GM12892 (cell line): ENCODE measurements at places on chromosomes 12 and 14.

DNA sequence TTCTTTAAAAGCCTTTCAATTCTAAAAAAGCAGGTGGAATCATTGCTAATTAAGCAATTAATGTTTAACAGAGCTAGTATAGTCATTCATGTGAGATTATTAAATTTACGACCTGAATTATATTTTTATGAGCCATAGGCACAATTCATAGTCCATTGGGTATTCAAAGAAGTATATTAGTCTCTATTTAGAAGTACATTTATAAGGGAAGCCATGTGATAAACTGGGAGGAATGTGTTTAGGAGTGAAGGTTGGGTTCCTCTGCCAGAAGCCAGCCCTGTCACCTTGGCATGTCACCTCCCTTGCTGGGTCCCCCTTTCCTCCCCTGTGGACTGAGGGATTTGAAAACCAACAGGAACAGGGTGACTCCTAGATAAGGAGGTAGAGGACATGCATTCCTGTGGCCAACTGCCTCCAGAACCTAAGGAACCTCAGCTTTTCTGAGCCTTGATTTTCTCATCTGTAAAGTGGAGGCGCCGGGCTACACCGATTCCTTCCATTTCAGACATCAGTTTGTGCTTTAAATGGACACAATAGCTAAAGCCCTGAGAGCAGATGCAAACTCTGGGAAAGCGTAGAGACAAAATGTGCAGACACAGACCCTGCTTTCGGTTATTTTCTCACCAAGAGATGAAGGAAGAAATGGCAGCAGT is 5.4 kb upstream of the KRT2 start:
- no peak for DNase-seq

GRCh38 chr12:116366824-116367223 is 89.3 kb upstream of the MED13L start:
- no peak for DNase-seq

- DNase-seq, result no peak
These were observed 41.2 kb upstream of the PLEKHD1 start for GRCh38 chr14:69443296-69443805.

GRCh38 chr14:90388437-90388836 is 8.4 kb upstream of the CALM1 start:
- DNase-seq, result no peak

DNA sequence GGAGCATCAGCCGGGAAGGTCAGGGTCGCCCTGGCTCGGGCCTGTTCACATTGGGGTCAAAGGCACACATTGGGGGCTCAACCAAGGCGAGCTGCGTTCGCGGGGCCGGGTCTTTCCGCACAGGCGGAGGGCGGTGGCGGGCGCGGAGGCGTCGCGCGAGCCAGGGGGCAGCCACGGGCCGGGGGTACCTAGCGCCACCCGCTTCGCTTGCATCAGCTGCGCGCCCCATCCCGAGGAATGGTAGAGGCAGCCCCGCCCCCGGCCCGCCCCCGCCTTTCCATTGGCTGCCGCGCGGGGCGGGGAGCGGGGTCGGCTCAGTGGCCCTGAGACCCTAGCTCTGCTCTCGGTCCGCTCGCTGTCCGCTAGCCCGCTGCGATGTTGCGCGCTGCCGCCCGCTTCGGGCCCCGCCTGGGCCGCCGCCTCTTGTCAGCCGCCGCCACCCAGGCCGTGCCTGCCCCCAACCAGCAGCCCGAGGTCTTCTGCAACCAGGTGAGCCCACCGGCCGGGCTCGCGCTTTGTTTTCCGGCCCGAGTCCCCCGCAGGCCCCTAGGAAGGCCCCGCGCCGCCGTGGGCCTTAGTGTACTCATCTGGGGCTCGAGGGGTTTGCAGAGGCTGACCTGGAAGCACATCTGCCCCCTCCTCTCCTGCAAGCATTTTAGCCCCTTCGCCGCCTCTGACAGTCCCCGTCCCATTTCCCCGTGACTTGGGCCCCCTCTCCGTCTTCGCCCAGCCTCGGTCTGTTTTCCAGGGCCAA is at the start of gene ALDH2:
Gene ALDH2 (plus strand): TSS at position 326 of the 754 bp plus-strand sequence. CDS start 50 bp downstream, at position 376.
- no peak for DNase-seq

- no peak for DNase-seq
These were observed 94.6 kb downstream of the DACT1 start for GRCh38 chr14:58732387-58732786.

- DNase-seq, result no peak
These were observed 334.1 kb upstream of the MIS18BP1 start for GRCh38 chr14:45587142-45587541.

DNA sequence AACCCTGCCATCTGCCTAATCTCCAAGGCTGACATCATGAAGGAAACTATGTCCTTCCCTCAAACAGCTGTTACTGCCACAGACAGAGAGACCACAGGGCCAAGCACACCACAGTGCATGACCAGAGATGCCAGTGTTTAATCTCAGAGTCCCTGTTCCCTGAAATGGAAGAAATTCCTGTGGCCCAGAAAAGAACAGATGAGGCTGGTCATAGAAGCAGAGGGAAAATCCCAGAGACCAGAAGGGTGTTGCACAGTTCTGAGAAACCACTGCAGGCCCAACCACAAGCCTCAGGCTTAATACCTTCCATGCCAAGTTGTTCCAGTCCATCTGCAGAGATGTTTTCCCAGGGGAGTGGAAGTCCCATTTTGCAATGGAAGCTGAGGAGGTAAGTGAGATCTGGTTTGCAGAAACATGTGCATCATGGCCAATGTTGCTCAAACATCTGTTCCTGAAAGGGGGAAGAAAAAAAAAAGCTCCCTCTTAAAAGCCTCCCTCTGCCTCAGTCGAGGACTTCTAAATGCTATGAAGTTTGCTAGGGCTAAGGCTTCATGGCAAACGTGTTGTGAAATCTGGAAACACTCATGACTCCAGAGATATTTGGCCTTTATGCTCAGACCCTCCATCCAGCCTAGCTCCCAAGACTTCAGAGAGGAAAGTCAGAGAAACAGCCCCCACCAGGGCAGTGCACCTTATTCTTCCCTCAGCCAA is 98.6 kb downstream of the SCARB1 start:
- no peak for DNase-seq

- DNase-seq, result no peak
These were observed 4.9 kb downstream of the ERGIC2 start for GRCh38 chr12:29376118-29376517.

DNA sequence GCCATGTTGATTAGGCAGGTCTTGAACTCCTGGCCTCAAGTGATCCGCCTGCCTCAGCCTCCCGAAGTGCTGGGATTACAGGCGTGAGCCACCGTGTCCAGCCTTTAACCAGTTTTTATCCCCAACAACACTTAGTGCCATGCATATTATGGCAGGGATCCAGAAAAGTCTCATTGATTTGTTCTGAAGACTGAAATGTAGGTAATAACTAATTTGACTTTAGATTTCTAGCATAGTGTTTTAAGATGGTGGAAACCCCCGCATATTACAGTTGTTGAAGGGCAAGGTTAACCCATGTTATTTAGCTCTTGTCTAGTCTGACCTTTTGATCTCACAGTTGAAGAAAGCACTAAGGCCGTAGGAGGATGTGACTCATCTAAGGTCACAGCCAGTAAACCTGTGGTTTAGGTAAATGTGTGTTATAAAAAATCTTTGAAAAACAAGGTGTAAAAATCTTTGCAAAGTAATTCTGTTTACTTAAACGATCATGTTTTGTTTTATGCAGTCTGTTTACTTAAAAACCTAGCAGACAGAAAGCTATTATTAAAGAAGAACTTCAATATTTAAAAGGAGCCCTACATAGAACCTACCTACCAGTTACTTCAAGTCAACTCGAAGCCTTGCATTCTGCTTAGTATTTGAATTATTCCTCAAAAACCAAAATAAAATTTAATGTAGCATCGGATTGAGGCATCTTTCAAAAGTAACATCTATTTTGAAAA is 24.8 kb downstream of the BICDL1 start:
- DNase-seq, result no peak

DNA sequence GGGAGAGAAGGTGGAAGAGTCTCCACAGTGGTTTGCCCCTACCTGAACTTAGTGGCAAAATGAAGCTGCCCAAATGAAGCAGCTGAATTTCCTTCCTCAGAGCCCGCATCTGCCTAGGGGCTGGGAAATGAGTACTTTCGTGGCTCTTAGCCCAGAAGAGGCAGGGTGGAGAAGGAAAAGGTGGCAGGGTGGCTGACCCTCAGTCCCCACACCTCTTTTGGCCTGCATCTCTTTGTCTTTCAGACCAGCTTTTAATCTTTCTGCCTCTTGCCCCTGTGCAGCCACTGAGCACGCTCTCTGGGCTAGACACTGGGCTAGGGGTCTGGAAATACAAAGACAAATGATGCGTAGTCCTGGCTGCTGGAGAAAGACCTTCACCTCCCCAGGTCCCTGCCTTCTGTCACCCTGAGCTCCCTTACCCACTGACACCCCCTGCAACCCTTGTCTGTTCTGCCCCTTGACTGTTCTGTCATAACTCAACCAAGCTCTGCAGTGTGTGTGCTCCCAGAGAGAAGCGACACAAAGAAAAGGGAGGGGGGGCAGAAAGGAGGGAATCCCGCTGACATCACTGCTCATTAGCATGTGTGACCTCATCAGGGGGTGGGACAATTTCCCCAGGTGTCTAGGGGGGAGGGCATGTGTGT is 371 bp upstream of the REM2 start:
- DNase-seq, result no peak

- DNase-seq, result no peak
These were observed 454.7 kb downstream of the NPAS3 start for GRCh38 chr14:33393231-33393894.

DNA sequence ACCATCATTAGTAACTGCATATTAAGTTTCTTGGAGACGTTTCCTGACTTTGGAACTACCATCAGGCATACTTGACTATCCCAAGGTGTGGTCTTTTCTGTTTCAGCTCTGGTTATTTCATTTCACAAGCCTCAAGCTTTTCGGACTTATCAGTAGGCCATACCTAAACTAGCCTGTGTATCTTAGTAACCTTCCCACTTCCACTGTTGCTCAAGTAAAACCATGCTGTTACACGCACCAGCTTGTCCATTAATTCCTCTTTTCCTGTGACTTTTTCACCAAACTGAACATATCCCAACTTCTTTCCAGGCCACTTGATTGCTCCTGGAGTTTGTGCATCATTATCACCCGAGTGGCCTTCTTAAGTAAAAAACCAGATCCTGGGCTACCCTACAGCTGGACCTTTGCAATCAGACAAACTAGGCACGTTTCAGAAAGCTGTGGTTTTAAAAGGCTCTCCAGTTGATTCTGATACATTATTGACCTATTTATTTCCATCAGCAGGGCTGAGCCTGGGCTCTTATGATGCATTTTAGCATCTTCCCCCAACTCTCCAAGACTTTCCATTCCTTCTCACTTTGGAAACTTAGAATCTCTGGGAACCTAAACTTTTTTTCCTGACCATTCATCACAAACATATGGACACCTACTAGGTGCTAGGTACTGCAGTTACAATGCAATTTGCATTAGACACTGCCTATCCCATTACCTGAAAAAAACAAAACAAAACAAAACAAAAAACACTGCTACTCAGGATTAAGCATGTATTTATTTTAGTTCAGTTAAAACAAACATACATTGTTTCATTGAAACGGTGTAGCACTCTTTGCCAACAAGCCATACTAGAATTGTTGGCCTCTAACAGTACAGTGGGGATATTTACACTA is 14.9 kb downstream of the SLC38A2 start:
- no peak for DNase-seq

GRCh38 chr14:31994391-31995033 is 82.6 kb upstream of the ARHGAP5 start:
- DNase-seq, result no peak

GRCh38 chr14:71060825-71061455 is 153.7 kb downstream of the PCNX1 start:
- no peak for DNase-seq

- no peak for DNase-seq
These were observed 419.4 kb downstream of the SNAPC1 start for GRCh38 chr14:62181591-62181990.

- DNase-seq, result no peak
These were observed 19.9 kb upstream of the GPR68 start for GRCh38 chr14:91264151-91265150.

GRCh38 chr12:50517421-50518048 is 12.8 kb downstream of the DIP2B start:
- peak; percentile 36 for DNase-seq

DNA sequence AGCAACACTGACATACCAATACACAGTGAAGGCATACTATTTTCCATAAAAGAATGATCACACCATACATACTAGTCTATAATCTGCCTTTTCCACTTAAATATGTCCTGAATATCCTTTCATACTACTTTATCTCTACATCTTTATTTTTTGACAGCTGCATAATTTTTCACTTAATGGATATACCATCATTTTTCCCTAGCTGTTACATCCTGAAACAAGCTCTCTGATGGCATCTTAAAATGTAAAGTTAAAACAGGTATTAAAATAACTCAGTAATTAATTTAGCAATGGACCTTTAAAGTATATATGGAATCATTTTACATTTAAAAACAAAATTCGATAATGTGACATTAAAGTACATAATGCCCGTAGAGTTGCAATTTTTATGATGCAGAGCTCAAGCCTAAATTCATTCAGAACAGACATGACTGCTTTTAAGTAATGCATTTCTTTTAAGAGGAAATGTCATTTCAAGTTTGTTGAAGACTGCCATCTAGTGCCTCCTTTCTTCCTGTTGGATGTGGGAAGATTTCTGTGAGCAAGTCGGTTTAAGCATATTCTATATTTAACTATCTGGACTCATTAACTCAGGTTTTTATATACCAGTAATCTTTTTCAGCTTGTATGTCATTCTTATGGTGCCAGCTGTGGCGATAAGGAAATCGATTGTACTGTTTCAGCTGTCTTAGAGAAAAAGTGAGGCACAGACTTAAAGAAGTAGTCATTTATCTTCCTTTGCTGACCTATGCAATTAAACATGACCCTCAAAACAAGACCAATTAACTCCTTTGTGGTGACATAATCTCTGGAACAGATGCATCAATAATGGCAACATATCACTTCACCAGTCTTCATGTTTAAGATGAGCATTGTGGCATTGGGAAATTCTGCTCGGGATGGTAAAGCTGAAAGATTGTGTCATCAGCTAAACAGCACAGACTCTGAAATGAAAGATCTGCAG is 20.3 kb downstream of the PRICKLE1 start:
- DNase-seq, result no peak

DNA sequence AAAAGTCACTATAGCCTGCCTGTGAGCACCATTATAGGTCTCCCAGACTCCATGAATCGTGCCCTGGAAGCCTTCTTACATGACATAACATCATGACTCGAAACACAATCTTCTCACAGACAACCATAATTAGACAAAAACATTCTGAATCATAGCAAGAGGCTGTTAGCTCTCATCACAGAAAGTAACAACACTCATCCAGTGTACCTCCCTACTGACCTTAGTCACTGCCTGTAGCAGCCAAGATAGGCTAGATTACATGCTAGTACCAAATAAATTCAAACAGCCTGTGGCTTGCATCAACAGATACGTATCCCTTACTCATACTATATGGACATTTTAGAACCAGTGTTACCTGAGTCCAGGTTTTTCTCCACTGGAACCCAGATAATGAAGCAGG is 663.8 kb upstream of the FOXG1 start:
- DNase-seq, result no peak

GRCh38 chr12:3313675-3314663 is 177.0 kb upstream of the PRMT8 start:
- DNase-seq, result no peak

DNA sequence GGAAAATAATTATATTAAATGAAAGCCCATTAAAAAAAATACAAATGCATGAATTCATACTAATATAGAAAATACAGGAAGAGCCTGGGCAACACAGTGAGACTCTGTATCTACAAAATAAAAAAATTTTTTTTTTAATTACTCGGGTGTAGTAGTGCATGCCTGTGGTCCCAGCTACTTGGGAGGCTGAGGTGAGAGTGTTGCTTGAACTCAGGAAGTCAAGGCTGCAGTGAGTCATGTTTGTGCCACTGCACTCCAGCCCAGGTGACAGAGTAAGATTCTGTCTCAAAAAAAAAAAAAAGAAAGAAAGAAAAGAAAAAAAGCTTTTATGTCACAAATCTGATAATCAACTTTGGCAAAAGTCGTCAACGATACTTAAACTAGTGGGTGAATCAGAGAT is 80.6 kb upstream of the PLEKHA5 start:
- DNase-seq, result no peak
